ENCODE measurements at places on chromosomes 3 and 15. TPM values are rescaled to one million over a fixed set of nuclear protein-coding genes. Genes with fewer than 3 reads are reported as not detected.

Gene FOXL2NB
- total RNA-seq: not detected

Gene NFKBIZ
- 47.5 TPM for total RNA-seq

Gene SPINK8
- total RNA-seq: not detected

Gene CHRNA5
- total RNA-seq: 6.4 TPM

Gene FAM3D
- 11.4 TPM for total RNA-seq

Measured in airway epithelial cell (primary cell).